Astrocyte of the spinal cord (primary cell): ENCODE measurements at places on chromosomes 3 and 15.

DNA sequence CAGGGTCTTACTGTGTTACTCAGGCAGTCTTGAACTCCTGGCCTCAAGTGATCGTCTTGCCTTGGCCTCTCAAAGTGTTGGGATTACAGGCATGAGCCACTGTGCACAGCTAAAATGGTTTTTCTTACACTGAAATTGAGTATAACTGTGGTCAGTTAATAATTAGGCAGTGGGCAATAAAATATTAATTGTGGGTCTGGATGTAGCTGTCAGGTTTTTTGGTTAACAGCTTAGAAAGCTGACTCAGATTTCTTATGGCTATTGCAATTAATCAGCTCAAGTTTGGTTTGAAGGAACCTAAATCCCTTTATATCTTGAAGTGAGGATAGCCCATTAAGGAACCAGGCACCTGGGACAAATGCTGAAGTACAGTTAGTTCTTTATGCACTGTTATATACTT, 73.8 kb upstream of the LRRFIP2 start:
- DNase-seq: no peak

GRCh38 chr3:99684644-99685043, 46.2 kb downstream of the COL8A1 start:
- DNase-seq: no peak

- no peak for DNase-seq
Observed at GRCh38 chr3:150984066-150984465, 11.5 kb upstream of the CLRN1 start.

DNA sequence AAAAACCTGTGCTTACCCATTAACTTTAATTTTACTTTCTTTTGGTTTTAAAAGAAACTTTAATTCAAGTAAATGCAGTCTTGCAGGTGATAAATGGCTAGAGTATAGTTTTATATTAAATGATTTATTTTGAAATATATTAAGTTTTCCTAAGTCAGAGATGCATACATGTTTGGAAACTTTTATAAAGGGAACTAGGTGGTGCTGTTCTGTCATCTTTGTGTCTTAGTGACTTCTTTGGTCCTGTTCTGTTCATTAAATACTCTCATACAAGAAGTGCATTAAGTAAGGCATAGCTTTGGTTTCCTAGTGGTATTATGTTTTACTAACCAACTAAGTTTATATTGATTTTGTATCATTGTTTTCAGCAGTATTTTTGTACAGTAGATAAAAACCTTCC, 15.6 kb downstream of the CADM2 start:
- DNase-seq: no peak

DNA sequence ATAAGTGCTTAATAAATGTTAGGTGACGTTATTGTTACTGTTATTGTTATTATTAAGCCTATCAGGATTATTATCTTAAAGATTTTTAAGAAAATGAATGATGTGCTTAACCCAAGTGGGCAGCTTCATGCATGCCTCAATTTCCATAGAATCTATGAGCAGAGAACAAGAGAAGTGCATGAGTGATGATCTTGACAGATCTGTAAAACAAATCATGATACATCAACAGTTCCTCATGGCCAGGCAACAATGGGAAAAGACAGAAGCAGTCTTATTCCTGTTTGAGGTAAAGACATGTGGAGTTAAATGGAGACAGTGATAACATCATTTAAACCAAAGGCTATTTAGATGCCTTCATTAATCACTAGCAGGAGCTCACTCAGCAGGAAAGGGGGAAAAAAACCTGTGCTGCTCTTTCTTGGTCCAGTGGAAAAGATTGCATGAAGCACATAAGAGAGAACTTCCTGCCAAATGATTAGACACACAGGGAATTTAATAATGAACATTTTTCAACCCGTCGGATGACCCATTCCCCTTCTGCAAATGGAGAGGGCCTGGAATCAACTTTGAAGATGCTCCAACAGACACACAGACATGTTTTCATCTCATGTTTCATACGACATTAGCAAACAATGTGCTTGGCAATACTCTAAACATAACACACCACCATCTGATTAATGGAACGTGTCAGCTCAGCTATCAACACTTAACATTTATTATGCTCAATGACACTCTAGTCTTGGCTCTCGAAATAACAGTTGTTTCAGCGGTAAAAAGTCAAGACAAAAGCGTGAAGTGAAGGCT, 212.2 kb upstream of the LRRN1 start:
- peak; percentile 1 for DNase-seq

- peak; percentile 9 for DNase-seq
Observed at GRCh38 chr3:192170659-192171058, 556.7 kb downstream of the FGF12 start.

DNA sequence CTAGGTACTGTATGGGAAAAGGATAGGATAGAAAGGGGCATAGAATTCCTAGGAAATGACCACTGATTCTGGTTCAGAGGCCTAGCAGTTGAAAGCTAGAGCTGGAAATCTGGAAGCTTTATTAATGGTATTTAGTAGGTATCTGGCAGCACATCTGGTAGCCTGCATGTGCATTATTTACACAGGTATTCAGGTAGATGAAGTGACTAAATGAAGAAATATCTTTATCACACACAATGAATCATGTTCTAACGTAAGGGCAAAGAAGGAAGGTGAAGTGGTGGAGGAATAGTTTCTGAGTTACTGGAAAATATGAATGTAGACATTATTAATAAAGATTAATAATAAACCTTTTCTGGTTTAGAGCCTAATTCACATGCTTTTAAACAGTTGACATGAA, 119.9 kb downstream of the MBNL1 start:
- DNase-seq: no peak
